Fibroblast of skin of left biceps (primary cell): ENCODE measurements at places on chromosomes 1 and 21.

GRCh38 chr1:188170935-188171334 is 1342.2 kb downstream of the PLA2G4A start:
- DNase-seq = no peak

GRCh38 chr21:37874481-37874880 is 41.8 kb downstream of the KCNJ6 start:
- DNase-seq = no peak

GRCh38 chr1:207355513-207356295 is 34.2 kb downstream of the CD55 start:
- no peak for DNase-seq

DNA sequence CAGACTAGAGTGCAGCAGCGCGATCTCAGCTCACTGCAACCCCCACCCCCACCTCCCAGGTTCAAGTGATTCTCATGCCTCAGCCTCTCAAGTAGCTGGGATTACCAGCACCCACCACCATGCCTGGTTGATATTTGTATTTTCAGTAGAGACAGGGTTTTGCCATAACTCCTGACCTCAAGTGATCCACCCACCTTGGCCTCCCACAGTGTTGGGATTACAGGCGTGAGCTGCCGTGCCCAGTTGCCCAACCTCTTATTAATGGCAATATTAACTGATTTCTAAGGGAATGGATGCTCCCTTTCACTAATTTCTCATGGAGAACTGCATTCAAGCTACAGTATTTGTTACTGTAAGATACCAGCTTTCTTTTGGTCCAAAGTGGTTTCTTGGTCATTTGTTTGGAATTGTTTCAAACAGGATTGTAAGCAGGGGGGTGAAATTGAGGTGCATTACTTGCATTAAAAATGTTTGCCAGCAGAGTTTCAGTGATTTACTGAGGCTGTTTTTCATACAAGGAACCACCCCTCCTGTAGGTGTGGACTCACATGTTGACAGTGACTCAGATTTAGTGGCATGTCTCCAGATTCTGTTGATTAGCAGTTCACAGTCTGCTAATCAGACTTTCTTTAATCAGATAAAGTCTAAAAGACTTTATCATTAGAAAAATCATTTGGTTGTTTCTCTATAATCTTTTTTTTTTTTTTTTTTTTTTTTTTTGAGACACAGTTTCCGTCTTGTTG is 3.9 kb upstream of the TGFBR3 start:
- DNase-seq = no peak

DNA sequence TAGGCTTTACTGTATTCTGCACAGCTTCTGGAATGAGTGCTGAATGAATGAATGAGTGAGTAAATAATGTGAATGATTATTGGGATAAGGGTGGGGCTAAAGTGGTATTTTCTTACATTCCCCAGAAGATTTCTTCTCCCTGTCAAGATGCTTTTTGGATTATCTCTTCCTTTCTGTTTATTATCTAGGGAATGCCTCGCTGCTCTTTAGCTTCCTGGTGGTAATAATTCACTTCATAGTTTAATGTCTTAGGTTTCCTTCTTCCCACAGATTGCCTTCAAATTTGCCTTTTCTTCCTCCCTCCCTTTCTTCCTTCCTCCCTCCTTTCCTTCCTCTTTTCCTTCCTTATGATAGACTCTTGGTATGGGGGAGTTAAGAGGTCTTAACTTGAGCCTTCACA is 24.0 kb downstream of the DDR2 start:
- DNase-seq = no peak

DNA sequence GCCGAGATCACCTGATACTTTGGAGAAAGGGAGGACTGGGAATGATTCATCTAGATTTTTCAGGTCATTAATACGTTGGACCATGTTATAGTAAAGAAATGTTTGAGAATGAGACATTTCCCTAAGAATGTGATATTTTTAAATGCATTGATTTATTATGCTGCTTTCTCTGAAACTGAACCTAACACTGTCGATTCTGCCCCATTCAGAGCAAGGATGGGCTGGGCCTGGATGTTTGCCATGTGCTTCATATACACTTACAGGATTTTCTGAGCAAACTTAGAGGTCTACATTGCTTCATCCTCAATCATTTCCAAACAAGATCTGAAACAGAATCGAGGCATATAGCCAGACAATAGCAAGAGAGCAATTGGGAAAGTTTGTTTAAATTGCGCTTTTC is 183.3 kb downstream of the CRB1 start:
- peak; percentile 63 for DNase-seq

DNA sequence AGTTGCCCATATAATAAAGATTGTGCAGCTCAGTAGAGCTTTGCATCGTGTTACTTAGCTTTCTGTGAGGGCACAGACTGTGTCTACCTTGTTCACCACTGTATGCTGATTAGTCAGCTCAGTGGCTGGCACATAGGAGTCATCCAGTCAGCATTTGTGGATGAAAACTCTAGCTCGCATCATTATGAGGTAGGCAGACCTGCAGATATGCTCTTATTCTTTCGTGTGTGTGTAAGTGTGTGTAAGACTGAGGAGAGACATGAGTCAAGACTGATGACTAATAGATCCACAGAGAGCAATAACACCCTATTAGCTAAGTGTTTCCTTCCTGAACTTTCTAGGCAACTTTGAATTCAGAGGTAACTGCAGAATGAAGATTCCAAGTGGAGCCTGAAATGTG is 17.1 kb downstream of the TTF2 start:
- peak; percentile 50 for DNase-seq

- no peak for DNase-seq
These were observed 11.5 kb upstream of the LAPTM5 start for GRCh38 chr1:30768830-30769718.

DNA sequence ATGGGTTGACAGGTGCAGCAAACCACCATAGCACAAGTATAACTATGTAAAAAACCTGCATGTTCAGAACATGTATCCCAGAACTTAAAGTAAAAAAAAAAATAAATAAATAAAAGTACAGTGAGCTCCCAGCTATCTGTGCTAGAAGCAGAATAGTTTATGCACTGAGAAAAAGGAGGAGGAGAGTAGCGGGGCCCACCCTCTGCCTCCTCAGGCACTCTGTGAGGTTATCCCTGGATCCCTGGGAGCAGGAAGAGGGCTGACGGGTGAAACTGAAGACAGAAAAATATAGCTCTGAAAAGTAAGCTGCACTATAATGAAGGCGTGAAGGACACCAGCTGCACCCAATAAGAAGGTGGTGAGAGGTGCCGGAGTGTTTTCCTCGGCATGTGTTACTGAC is 117.2 kb downstream of the SIPA1L2 start:
- no peak for DNase-seq

DNA sequence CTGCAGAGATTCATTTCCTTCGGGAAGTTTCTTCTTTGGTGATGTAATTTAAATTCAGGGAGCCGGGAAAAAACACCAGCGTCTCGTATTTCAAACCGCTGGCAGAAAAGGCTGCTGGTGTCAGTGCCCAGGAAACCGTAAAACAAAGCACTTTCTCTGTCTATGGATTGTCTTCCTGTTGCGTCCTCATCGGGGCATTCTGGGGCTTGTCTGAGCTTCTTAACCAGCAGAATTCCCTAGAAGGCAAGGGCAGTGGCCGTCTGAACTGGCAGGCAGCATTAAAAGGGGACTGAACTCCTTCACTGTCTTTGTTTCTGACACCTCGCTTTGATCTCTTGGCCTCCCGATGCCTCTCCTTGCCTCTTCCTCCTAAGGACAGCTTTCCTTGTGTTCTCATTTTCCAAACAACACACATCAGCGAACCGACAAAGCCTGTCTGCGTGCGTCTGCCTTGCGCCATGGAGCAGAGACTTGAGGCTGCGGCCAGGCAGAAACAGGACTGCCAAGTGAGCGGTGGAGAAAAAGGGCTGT is 391.6 kb upstream of the VAMP3 start:
- no peak for DNase-seq

GRCh38 chr1:93694039-93694438 is 12.4 kb upstream of the BCAR3 start:
- DNase-seq = no peak

- DNase-seq = no peak
These were observed 36.8 kb upstream of the MACF1 start for GRCh38 chr1:39167632-39168209.

DNA sequence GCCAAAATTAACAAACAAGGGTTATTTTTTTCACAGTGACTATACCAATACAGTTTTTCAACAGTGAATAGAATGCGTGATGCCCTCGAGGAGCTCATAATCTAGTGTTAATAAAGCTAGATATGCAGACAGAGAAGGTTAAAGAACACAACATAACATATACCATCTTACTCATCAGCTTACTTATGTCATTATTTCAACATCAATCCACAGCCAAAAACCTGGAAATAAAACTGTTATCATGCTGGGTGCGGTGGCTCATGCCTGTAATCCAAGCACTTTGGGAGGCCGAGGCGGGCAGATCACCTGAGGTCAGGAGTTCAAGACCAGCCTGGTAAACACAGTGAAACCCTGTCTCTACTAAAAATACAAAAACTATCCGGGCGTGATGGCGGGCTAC is 6.1 kb downstream of the STX6 start:
- no peak for DNase-seq

DNA sequence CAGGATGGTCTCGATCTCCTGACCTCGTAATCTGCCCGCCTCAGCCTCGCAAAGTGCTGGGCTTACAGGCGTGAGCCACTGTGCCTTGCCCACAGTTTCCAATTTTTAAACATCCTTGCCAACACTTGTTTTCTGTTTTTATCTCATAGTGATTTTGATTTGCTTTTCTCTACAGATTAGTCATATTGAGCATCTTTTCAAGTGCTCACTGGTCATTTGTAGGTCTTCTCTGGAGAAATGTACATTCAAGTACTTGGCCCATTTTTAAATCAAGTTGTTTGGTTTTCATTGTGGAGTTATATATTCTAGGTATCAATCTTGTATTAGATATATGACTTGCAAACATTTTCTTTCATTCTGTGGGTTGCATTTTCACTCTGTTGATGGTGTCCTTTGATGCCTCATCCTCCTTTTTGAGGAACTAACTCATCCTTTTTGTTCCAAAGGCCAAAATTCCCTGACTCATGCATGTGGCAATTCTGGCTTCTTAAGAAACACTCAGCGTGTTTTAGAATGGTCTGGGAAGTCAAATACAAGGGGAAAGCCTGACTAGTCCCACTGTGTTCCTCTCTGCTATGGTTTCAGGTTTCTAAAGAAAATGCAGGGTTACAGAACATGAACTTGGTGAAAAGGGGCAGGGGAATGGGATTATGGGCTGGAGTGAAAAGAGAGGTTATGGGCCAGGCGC is 37.3 kb downstream of the PTAFR start:
- DNase-seq = no peak

DNA sequence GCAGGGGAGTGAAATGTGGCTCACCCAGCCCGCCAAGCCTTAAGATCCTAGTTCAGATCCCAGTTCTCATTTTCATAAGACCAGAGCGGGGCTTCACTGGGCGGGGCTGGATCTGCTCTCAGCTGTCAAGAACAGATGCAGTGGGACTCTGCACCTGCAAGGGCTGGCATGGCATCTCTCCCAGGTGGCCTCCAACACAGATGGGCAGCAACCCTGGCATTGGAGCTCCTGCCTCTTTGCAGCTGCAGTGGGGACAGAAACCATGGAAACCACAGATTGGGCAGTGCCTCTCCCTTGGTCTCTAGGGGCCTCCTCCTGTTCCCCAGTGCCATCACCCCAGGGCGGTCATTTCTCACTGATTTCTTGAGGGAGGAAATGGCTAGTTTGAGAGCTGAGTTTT is 267.7 kb downstream of the PRDM2 start:
- no peak for DNase-seq

GRCh38 chr1:245263529-245264095 is 108.8 kb downstream of the KIF26B start:
- DNase-seq = peak; percentile 63

DNA sequence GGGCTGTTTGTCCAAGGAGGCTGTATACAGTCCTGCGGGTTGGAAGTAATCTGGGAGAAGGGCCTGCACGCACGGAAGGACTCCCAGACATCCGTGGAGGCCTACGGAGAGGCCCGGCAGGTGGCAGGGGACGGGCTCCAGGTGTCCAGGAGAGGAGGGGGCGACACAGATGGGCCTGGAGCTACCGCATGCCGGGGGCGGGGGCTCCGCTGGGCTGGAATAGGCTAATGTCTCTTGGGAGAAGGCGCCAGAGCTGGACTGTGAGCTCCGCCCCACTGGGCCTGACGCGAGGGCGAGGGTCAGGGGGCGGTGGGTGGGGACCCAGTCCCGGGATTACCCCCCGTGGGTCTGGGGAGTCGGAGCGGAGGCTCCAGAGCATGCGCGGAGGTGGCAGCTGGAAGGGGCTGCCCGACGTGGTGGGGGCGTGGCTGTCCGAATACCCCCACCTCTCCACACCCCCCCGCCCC is 659 bp downstream of the AGO1 start:
- DNase-seq = no peak

DNA sequence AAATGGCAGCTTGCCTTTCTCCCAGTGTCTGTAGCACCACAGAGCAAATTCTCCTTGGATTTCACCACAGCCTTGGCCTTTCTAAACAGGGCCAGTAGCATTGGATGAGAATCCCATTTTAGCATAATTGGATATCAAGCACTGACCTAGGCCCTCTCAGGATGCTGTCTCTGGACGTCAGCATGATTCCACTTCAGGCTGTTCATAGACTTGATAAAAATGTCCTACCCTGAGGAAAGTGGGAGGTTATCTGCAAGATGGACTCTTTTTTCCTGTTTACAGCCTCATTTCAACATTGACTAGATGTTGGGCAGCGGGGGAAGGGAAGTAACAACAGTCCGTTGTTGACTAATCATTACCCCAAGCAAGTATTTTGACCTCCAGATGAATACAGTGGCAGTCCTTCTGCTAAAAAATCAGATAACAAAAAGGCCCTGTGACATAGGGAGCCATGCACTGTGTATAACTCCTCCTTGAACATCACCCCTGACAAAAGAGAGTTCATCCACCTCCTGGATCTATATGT is 5.2 kb downstream of the NPL start:
- DNase-seq = no peak

GRCh38 chr1:61853583-61853982 is 111.3 kb downstream of the PATJ start:
- peak; percentile 15 for DNase-seq

GRCh38 chr1:21866707-21867043 is 54.6 kb downstream of the LDLRAD2 start:
- no peak for DNase-seq

GRCh38 chr1:61670445-61670844 is 54.5 kb downstream of the TM2D1 start:
- DNase-seq = no peak

DNA sequence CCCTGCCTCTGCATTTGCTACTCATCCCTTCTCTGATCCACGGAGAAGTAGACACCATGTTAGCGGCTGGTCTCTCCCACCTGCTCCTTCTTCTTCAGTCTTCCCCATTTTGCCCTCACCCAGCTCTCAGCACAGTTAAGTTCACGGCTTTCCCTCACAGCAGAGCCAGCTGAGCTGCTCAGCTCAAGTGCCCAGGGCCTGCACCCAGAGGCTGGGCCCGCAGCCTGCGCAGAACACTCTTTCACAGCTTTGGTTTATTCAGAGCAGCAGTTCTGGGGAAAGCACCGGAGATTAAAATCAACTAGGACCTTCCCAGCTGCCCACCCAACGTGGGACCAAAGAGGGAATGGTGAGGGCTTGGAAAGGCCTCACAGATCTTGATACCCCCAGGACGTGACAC is 38.3 kb upstream of the RGS16 start:
- DNase-seq = no peak

GRCh38 chr1:5595531-5596170 is 396.6 kb downstream of the NPHP4 start:
- no peak for DNase-seq
